Calu3 (cell line): ENCODE measurements at places on chromosomes 12 and 14. TPM values are rescaled to one million over a fixed set of nuclear protein-coding genes. Genes with fewer than 3 reads are reported as not detected.

- no peak for DNase-seq
These were observed 286.6 kb upstream of the KITLG start for GRCh38 chr12:88866881-88867280.

DNA sequence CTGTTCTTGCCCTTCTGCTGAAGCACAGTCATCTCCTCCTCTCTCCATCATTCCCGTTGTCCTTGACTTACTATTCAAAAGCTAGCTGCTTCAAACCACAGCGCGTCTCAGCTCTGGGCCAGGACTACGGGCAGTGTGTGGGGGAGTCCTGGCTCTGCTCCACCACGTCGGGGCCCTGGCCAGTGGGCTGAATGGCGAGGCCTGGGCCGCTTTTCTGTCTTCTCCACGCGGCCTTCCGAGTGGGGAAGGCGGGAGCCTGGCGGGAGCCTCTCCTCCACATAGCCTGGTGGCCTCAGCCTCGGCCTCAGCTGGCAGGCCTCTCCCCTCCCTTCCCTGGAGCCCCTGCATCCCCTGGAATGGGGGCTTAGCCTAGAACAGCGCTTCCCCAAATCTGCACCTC lies 16.5 kb downstream of the ANKRD9 start:
- DNase-seq: no peak

DNA sequence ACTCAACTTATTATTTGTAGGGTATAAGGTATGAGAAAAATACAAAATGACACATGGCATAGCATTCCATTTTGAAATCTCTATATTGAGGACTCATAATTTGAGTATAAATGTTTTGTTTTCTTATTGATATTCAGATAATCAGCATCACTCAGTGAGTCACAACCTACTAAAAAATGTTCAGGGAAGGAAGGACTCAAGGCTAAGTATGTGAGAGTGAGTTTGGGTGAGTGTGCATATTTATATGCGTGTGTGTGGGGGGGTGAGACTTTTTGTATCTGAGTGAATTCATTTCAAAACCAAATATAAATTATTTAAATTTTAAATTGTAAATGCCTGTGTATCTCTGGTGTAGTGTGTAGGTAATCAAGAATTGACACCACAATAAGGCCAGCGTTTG lies 87.8 kb upstream of the PRKD1 start:
- DNase-seq: no peak

DNA sequence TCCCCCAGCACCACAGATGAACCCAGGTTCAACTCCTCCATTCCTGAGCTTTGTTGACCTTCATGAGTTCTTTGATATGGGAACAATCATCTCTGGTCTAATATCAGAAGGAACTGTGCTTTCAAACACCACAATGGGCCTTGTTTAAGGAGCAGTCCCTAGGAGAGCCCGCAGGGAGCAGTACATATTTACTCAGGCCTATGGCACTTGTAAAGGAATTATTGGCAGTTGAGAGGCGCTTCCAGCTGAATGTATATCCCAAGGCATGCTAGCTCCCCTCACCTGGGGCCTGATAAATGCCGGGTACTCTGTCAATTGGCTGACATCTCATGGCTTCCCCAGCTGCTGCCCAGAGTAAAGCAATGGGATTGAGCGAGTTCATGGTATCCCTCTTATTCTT lies 76.2 kb downstream of the ZFP36L1 start:
- DNase-seq: no peak

GRCh38 chr14:67567654-67568053 lies 32.4 kb downstream of the PIGH start:
- no peak for DNase-seq

ETFBKMT gene
- 2.2 and 2.3 TPM in 2 replicates for total RNA-seq

WIF1 gene
- total RNA-seq: not detected in 2 replicates

- DNase-seq: no peak
These were observed 122.9 kb upstream of the ATP2B1 start for GRCh38 chr12:89831310-89832095.

DNA sequence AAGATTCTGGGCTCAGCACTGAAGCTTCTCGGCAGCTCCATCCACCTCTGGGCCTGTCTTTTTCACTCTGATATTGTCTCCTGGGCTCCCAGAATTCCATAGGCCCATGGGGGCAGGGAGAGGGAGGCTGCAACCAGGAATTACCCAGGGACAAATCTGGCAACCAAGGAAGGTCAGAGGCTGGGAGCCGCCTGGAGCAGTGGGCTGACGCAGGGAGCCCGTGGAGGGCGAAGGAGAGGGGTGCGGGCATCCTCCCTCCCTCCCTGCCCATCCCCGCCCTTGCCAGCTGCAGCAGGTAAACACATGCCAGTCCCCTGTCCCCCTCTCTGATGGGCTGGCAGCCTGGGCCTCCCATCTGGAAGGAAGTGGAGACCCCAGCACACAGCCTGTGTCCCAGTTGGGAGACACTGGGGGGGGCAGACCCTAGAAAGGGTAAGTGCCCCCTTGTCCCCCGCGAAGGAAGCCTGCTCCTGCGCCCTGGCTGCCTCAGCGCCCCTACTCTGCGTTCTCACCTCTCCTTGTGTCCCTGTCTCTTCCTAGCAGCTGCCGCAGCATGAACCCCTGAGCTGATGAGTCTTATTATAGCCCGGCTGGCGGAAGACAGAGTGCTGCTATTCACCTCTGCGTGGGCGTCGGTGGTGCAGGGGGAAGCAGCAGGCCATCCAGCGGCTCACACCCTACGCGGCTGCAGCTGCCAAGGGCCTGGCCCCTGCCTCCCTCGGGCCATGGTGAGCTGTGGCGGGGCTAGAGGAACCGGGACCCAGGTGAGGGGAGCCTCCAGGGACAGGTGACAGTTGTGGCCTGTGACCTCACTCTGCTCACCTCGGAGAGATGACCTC lies 6.7 kb downstream of the LRTM2 start:
- no peak for DNase-seq

MLXIP gene
- 55.3 and 58.7 TPM in 2 replicates for total RNA-seq

DNA sequence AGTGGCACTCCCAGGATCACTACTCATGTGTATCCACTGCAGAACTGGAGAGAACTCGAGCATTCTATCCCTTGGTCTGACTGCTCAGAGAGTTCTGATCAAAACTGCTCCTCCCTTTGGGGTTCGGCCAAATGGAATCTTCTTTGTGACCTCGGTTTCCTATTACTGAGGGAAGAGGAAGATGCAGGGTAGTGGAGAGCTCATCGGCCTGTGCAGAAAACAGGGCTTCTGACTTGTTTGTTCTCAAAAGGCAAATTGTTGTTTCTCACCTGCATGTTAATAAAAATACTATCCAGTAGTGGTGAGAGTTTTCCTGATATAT lies 17.1 kb upstream of the AKAP6 start:
- DNase-seq: no peak

ENDOU gene
- 0.42 TPM in 1 of 2 replicates, not detected in the other for total RNA-seq

USP30 gene
- total RNA-seq: 9.6 and 13.0 TPM in 2 replicates

GRCh38 chr14:38755036-38755435 lies 348.0 kb downstream of the SEC23A start:
- DNase-seq: no peak

DNA sequence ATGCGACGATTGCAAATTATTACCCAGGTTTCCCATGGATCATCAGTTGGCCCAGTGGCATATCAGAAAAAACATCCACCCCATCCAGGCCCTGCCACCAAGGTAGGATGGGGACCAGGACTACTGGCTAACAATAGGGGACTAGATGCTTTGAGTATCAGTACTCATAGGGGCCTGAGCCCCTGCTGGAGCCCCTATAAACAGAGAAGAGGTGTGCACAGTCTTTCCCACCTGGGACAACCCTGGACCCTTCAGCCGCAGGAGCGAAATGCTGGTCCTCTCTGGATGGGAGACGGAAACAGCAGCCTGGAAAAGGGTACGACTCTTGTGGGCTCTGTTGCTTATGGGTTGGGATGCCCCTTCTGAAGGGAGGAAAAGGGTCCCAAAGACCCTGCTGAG lies 5.7 kb downstream of the DHH start:
- no peak for DNase-seq

GRCh38 chr12:89155826-89156225 lies 196.5 kb downstream of the DUSP6 start:
- DNase-seq: no peak

DNA sequence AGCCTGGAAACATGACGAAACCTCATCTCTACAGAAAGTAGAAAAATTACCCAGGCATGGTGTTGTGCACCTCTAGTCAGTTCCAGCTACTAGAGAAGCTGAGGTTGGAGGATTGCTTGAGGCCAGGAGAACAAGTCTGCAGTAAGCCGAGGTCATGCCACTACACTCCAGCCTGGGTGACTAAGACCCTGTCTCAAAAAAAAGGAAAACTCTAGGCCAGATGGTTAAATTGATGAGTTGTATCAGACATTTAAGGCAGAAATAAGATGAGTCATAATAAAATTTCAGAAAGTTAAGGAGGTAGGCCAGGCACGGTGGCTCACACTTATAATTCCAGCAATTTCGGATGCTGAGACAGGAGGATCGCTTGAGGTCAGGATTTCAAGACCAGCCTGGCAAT lies 10.7 kb downstream of the EIF2S1 start:
- DNase-seq: no peak

PPFIBP1 gene
- 58.7 and 64.8 TPM in 2 replicates for total RNA-seq

DNA sequence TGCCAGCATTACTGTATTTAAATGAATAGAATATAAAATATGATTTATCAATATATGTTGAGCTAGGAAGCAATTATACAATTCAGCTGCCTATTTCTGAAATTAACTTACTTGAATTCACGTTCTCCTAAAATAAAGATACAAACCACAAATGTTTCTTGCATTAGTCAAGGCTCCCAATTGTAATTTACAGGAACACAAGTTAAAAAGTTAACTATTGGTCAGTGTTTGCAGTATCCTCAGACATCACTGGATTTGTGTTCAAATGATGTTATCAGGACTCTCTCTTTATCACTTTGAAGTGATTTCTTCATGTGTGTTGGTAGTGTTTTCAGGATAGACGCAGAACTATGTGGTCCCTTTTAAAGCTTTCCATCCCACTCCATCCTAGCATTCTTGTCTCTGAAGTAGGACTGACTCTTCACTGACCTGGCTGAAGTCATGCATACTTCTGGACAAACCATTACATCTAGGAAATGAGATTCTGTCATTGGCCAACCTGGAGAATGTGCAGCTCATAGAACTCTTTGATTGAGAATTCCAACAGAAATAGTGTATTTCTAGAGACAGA lies 156.1 kb downstream of the KICS2 start:
- no peak for DNase-seq

DNA sequence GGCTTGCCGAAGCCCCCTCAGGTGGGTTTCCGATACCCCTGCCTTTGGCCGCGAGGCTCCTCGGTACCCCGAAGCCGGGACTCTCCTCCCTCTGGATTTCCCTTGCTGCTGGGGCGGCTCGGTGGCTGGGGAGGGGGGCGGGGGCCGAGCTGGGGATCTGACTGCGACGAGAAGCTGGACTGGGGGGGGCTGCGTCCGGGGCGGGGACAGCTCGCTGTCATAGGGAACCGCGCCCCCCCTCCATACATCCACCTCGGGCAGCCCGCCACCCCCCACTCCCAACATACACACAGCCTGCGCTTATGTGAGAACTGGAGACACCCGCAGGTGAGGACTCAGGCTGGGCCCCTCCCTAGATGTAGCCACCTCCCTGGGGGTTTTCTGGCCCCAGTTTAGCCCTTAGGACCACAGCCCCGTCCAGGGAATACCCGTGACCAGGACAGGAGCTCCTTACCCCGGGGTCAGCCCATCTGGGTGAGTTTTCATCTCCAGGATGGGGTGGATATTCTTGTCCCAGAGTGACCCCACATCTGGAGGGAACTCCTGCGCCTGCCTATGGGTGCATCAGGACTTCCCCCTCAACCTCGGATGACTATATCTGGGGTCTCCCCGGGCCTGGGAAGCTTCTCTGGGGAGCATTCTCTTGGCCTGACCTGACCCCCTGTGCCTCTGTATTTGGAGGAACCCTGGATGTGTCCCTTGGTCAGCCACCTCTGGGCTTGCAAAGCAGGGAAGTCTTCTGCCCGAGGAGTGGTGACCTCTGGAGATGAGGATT lies 687 bp downstream of the ASIC1 start:
- DNase-seq: no peak

DNA sequence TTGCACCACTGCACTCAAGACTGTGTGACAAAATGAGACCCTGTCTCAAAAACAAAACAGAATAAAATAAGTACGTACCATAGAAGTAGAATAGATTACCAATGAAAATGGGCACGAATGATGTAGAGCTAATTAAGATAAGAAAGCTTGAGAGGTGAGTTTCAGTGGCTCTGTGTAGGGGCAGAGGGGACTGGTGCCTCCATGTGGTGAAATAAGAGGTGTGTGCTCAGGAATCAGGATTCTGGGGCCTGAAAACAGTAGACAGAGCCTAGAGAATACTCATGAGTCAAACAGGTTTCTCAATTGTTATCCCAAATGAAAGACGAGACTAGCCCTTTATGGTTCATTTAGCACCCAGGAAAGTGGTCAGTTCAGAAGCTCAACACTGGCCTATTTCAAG lies 1145.1 kb downstream of the FLRT2 start:
- DNase-seq: no peak

NACA gene
- 771 and 835 TPM in 2 replicates for total RNA-seq

DNA sequence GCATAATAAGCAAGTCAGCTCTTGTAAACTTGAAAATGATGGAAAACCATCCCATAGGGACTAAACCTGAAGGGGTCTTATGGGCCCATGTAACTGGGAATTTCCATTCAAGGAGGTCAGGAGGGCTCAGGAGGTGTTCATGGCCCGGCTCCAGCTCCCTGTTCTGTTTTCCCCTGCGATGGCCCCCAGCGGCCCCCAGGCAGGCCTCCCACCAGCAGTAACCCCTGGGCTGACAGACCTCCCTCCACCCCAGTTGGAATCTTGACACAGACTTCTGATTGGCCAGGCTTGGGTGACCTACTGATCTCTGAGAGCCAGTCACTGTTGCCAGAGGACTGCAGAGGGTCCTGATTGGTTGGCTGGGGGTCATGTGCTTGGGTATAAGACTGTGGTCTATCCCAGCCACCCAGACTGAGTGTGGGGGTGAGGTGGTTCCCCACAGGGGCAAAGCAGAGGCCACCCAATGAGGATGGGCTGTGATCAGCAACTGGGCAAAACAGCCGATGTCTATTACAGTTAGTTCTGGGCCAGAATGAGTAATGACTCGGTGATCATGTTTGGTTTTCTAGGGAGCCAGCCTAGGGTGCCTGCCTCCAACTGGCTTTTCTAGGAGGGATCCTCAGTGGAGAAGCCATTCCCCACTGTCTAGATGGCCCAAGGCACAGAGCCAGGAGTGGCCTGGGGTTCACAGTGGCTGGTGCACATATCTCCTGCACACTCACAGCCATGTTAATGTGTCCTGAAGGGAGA lies 27.0 kb downstream of the RHOF start:
- no peak for DNase-seq

PPM1H gene
- total RNA-seq: 36.7 and 39.1 TPM in 2 replicates
